ENCODE measurements at places on chromosomes 13 and 19. TPM values are rescaled to one million over a fixed set of nuclear protein-coding genes. Genes with fewer than 3 reads are reported as not detected.

GRCh38 chr13:20442375-20442774 is 83.3 kb downstream of the CRYL1 start:
- no peaks in the 10 kb centered on the region for H3K4me1 ChIP-seq
- H3K4me3 ChIP-seq = no peak overlapping the region
- no peak for DNase-seq
- no peak overlapping the region for H3K27ac ChIP-seq

Gene ZNF726
- total RNA-seq = not detected

DNA sequence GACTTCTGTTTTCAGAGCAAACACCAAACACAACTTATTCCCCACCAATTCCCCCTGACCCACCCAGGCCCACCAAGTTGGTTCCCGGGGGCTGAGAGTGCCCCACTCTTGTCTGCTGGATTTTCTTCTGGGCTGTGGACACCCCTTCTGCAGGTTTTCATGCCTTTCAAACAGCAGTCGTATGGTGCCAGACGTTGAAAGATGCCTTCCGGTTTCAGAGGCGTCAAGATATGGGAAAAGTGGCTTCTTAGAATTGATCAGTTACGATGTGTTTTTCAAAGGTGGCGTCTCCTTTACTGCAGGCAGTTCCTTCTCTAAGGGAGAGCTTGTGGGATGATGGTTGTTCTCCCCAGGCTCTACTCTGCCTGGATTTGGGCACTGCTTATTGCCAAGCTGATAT is 12.7 kb downstream of the CLEC11A start:
- H3K4me3 ChIP-seq = no peak overlapping the region
- no peaks in the 10 kb centered on the region for H3K36me3 ChIP-seq
- no peaks in the 10 kb centered on the region for H3K27me3 ChIP-seq
- H3K4me1 ChIP-seq = no peaks in the 10 kb centered on the region
- no peak overlapping the region for H3K27ac ChIP-seq

DNA sequence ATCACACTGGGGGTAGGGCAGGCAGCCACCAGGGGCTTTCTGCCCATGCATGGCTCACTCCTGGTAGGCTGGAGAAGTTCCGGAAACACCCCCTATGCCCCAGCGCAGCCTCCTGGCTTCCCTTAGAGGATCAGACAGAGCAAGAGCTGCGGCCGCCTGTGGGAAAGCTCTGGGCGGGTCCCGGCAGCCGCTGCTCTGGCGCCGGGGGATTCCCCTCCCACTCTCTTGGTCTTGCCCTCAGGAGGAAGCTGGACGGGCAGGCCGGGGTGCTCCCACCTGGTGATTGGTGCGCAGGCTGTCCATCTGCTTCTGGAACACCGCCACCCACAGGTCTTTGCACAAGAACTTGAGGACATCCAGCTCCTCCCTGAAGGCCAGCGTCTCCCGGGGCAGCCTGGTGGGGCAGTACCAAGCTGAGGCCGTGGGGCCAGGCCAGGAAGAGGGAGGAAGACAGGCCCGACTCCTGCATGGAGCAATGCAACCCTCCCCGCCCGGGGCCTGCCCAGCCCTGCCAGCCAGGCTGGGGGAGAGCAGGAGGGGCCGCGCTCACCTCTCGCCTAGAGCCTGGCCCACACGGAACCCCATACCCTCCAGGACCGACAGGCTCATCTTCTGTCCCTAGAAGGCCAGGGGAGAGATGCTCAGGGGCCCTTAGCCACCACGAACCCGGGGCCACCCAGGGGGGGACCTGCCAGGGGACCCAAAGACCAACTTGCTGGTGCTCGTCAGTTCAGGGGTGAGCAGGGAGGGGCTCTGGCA is 4.0 kb upstream of the NKPD1 start:
- H3K27ac ChIP-seq = no peak overlapping the region
- H3K4me1 ChIP-seq = peaks cover 19% of the 10 kb centered on the region
- DNase-seq = peak; percentile 41

DNA sequence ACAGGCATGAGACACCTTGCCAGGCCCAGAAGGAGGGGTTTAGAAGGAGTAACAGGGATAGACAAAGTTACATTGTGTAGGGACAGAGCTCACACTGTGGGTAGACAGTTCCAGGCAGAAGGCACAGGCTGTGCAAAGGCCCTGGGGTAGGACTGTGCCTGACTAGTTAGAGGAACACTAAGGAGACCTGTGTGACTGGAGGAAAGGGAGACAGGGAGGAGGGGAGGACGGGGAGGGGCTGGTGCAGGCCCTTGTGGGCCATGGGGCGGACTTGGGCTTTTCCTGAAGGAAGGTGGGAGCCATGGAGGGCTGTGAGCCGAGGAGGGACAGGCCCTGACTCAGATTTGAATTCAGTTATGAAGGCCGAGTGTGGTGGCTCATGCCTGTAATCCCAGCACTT is 14.6 kb upstream of the GNA11 start:
- H3K4me1 ChIP-seq = peaks cover 2% of the 10 kb centered on the region
- no peaks in the 10 kb centered on the region for H3K36me3 ChIP-seq
- H3K4me3 ChIP-seq = no peak overlapping the region

DNA sequence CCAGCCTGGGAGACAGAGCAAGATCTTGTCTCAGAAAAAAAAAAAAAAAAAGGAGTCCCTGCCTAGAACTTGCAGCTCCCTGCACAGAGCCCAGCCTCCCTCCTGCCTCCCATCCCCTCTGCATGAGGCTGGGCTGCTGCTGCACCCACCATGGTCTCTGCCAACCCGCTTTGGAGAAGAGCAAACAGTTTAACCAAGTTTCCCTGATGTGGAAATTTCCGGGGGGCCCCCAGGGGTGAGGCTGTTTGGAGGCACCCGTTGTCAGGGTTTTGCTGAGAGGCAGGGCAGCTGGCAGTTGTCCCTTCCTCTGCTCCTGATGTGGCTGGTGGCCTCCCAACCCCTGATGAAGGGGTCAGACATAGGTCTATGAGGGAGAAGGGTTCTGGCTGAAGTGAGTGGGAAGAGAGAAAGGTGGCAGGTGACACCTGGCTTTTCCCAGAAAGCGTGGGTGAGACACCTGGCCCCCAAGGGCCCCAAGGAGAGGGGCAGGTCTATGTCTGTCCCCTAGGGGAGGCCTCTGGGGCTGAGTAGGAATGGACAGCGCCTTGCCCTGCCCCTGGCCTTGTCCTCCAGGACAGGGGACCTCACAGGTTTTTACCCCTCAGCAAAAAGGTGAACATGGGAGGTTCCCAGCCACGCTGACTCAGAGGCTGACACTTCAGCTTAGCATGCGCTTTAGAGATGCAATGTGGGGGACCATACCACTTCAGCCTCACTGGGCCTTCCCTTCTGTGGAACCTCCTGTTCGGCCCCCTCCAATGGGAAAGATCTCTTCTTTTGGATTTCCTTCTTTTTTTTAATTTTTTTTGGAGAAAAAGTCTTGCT is 5.5 kb downstream of the LRP3 start:
- no peak for DNase-seq
- H3K36me3 ChIP-seq = no peaks in the 10 kb centered on the region
- H3K4me1 ChIP-seq = 0 out of 2 replicates have a peak, but pooled peaks cover 8% of the 10 kb centered on the region
- H3K27me3 ChIP-seq = no peaks in the 10 kb centered on the region
- H3K4me3 ChIP-seq = no peak overlapping the region

DNA sequence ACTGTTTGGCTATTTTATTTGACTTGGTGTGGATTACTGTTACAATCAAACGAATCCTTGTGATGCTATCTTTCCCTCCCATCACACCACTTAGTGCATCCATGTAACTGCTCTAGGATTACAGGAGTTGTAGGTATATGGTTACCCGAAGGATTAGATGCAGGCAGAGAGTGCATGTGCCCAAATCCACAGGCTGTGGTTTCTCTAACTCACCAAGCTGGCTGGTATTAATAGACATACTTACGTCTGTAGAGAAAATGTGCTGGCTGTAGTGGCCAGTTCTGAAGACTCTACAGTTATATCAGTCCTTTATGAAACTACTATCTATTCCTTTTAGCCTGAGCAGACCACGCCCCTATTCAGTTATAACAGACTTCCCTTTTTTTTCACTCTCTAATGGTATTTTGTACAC is 1.1 kb upstream of the HMGB1 start:
- H3K4me1 ChIP-seq = peaks cover 12% of the 10 kb centered on the region
- peaks cover 1% of the 10 kb centered on the region for H3K36me3 ChIP-seq
- H3K4me3 ChIP-seq = peak overlapping the region; percentile 45
- no peaks in the 10 kb centered on the region for H3K27me3 ChIP-seq
- DNase-seq = no peak

DNA sequence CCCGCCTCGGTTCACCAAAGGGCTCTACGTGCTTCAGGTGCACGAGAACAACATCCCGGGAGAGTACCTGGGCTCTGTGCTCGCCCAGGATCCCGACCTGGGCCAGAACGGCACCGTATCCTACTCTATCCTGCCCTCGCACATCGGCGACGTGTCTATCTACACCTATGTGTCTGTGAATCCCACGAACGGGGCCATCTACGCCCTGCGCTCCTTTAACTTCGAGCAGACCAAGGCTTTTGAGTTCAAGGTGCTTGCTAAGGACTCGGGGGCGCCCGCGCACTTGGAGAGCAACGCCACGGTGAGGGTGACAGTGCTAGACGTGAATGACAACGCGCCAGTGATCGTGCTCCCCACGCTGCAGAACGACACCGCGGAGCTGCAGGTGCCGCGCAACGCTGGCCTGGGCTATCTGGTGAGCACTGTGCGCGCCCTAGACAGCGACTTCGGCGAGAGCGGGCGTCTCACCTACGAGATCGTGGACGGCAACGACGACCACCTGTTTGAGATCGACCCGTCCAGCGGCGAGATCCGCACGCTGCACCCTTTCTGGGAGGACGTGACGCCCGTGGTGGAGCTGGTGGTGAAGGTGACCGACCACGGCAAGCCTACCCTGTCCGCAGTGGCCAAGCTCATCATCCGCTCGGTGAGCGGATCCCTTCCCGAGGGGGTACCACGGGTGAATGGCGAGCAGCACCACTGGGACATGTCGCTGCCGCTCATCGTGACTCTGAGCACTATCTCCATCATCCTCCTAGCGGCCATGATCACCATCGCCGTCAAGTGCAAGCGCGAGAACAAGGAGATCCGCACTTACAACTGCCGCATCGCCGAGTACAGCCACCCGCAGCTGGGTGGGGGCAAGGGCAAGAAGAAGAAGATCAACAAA is 2.6 kb downstream of the PCDH17 start:
- no peaks in the 10 kb centered on the region for H3K36me3 ChIP-seq
- no peak overlapping the region for H3K4me3 ChIP-seq
- H3K27ac ChIP-seq = no peak overlapping the region
- H3K27me3 ChIP-seq = no peaks in the 10 kb centered on the region
- no peak for DNase-seq
- H3K4me1 ChIP-seq = no peaks in the 10 kb centered on the region

DNA sequence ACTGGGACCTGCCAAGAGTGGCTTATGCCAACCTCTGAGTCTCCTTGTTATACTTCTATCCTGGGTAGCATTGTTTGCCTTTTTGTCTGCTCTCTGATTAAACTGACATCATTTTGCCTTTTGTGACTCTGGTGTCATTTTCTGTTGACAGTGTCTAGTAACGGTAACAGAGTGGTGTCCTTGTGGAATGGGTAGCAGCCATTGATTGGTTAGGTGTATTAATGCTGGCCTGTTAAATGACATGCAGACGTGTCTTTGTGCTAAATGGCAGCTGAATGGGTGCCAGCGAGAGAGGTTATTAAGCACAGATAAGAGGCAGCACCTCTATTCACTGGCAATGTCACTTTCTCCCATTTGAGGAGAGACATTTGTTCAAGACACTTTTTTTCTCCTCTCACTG is 1289.4 kb downstream of the PCDH9 start:
- H3K36me3 ChIP-seq = no peaks in the 10 kb centered on the region
- no peak for DNase-seq
- H3K4me3 ChIP-seq = no peak overlapping the region

DNA sequence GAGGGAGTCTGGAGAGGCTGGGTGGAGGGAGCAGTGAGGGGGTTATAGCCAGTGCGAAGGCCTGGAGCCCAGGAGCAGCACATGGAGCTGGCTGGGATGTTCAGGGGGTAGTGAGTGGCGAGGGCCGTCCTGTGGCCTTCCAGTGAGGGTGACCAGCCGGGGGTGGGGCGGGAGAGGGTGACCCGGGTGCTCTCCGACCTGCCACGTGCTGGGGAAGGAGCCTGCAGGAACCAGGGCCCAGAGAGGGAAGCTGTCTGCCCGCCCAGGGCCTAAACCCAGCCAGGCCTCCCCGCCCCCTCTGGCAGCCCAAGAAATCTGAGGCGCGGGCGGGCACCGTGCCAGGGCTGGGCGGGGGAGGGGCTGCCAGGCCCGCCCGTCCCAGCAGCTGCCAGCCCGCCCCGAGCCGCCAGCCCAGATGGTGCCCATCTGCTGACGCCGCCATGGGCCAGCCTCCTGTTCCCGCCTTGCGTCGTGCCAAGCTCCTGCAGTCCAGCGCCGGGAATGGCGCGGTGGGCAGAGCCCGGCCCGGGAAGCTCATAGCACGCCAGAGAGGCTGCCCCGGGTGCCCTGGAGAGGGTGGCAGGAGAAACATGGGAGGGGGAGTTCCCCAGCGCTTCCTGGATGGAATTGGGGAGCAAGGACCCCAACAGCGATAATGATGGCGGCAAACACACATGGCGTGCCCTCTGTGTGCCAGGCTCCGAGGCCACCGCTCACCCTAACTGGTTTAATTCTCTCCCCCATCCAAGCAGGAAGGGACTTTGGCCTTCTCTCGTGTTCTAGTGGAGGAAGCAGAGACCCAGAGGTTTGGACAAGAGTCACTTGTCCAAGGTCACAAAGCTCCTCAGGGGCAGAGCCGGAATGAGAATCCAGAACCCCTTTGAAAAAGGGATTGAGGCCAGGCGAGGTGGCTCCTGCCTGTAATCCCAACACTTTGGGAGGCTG is 21.5 kb downstream of the NFIC start:
- H3K27ac ChIP-seq = no peak overlapping the region
- no peaks in the 10 kb centered on the region for H3K4me1 ChIP-seq
- H3K36me3 ChIP-seq = no peaks in the 10 kb centered on the region
- no peaks in the 10 kb centered on the region for H3K27me3 ChIP-seq
- DNase-seq = no peak
- no peak overlapping the region for H3K4me3 ChIP-seq

DNA sequence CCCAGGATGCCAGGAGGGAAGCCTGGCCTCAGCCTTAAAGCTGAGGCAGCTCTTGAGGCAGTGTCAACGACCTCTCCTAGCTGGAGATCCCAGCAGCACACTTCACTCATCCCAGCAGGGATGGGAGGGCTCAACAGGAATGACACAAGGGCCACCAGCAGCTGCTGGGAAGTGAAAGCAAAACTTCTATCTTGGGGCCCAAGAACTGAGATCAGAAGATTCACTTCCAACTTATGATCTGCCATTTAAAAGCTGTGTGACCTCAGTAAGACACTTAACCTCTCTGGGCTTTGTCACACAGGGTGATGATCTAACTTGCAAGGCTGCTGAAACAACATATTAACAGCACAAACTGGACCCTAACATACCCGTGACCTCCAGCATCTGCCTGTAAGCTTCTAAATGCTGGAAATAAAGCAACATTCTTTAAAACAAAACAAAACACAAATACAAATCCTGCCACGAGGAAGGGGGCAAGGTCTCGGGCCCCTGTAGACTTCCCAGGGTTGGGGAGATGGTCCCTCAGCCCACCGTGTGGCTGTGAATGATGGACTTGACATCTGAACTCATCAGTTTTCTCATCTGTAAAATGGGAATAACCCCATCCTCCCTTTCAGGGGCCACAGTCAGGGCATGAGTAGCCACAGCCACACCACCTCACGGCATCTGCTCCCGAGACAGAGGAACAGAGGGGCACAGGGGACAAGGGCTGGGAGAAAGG is 22.7 kb downstream of the ELL start:
- H3K4me3 ChIP-seq = no peak overlapping the region
- H3K36me3 ChIP-seq = no peaks in the 10 kb centered on the region
- DNase-seq = no peak
- no peaks in the 10 kb centered on the region for H3K27me3 ChIP-seq
- no peak overlapping the region for H3K27ac ChIP-seq

Gene N4BP2L1
- total RNA-seq = 7.9 TPM
